ENCODE measurements at places on chromosomes 1 and 21. TPM values are rescaled to one million over a fixed set of nuclear protein-coding genes. Genes with fewer than 3 reads are reported as not detected.

The FAM163A gene
- total RNA-seq = not detected

DNA sequence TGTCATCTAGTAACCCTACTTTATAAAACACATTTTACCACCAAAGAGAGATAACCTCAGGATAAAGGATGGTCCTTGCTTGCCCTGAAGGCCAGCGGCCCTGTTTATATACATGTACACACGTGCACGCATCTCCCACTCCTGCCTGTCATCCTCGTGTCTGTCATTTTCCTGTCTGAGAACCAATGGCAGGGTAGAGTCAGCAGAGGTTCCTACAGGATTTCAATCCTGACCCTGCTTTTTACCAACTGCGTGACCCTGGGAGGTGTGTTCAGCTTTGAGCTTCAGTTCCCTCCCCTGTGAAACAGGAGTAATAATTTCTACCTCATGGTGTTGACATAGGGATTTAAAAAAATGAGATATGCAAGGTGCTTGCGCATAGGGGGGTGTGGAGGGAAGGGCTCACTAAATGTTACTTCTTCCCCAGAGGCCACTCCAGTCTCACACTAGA, 12.3 kb upstream of the RASSF5 start:
- DNase-seq = no peak

DNA sequence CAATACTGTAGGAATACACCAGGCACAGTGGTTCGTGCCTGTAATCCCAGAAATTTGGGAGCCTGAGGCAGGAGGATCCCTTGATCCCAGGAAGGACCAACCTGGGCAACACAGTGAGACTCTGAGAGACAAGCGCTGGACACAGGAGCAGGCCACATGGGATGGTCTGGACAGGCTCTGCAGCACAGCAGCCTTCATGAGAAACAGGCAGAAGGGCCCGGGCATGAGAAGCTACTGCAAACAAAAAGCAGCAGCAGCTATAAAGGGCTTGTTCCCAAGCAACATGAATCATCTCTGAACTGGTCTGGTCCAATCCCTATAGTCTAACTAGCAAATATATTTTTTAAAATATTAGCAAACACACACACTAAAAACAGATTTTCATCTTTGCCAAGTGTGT, 35.5 kb upstream of the SLAMF9 start:
- no peak for DNase-seq

GRCh38 chr1:183227422-183228346, 41.6 kb downstream of the LAMC2 start:
- peak; percentile 66 for DNase-seq

DNA sequence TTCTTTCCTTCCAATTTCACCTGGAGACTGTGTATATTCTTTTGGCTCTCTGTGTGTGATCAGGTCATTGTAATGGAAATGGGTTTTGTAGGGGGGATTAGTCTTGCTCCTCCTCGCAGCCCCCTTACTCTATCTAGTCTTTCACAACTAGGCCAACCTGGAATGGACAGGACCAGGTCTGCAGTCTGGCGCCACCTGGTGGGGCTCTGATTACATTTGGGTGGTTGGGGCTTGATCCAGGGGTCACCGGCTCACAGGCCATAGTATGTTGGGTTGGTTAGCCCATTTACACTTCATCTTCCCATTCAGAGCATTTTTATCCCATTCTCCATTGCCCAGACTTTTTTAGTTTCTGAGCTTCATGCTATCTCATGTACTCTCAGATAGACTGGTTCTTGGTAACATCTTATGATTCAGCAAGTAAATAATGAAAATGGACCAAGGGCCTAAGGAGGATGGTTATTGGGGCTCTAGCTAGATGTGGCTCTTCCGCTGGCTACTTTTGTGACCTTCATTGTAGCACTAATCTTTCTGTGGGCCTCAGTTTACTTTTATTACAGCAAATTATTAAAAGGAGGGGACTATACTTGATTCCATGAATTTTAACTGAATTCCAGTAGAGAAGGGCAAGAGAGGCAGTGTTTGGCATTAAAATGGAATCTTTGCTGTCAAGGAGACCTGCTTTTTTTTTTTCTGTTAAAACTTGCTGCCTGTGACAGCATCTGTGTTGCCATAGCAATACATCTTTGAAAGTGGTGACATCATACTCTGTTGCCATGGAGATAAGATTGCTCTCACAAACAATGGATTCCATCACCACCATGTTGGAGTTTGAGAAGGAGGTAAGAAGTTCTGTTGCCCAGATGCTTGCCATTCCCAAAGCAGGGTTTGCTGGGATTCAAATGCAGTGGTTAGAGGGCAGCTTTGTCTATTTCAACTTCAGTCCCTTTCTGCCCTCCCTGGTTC, 150.1 kb downstream of the PLXNA2 start:
- peak; percentile 83 for DNase-seq

The ORC1 gene
- total RNA-seq = 57.9 TPM

DNA sequence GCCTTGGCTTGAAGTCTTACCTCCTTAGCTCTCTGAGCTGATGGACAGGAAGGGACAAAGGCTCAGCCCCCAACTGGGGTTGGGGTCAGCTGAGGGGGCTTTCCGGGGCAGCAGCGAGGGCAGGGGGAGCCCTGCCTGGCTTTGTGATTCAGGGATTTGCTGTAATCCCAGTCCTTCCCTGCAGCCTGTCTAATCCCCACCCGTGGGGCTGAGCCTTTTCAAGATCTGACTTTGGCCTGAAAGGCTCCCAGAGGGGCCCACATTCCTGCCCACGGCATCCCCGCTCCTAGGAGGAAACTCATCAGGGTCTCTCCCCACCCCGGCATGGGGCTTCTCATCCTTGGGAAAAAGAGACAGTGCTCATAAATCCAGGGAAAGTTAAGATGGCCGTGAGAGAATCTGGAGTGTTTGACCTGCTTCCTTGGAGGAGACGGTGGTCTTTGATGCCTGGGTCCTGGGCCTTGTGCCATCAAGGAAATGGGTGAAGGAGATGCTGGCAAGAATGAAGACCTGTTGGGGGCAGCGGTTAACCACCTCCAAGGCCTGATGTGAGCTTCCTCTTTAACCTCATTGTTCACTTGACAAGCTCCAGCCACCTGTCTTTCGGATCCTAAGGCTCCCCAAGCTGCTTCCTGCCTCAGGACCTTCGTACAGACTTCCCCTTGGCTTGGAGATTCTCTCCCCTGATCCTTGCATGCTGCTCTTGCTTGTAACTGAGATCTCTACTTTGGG, 83.1 kb upstream of the WNT4 start:
- DNase-seq = no peak

- no peak for DNase-seq
Observed at GRCh38 chr1:175363031-175363430, 170.5 kb upstream of the KIAA0040 start.

GRCh38 chr1:119071321-119071720, 69.1 kb downstream of the WARS2 start:
- no peak for DNase-seq

The SPAG17 gene
- total RNA-seq = not detected

The RGS1 gene
- total RNA-seq = 13.6 TPM

GRCh38 chr1:243482141-243483022, 226.5 kb downstream of the SDCCAG8 start:
- peak; percentile 33 for DNase-seq

The SPRR4 gene
- not detected for total RNA-seq

DNA sequence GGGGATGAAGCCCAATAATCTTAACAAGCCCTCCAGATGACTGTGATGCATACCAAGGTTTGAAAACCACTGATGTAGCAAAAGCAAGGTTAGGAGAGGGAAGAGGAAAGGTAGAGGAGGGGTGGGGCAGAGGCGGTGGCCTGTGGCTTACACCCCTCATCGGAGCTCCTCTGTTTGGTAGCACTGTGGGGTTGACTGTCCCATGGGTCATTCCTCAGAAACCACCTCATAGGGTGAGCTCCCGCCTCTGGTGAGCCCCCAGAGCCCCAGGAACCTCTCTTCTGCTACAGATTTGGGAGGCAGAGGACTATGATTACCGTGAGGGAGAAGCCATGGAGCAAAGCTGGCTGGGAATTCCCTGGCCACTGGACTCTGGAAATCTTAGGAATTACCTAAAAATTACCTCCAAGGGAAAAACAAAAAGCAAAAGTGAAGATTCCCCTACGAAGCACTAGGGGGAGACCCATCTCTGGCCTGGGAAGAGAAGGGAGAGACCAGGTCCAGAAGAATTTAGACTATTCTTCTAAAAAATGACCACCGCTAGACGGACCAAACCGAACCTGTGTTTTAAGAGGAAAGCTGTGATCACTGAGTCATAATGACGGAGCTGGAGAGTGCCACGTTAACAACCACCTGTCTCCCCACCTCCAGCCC, 1.5 kb upstream of the RASSF5 start:
- no peak for DNase-seq

The ITPKB gene
- 31.9 TPM for total RNA-seq

The CFAP45 gene
- total RNA-seq = 0.98 TPM
